ENCODE measurements at places on chromosomes 2 and 18. TPM values are rescaled to one million over a fixed set of nuclear protein-coding genes. Genes with fewer than 3 reads are reported as not detected.

Gene CYB5A
- total RNA-seq, result 113 TPM

Gene CNTNAP5
- not detected for total RNA-seq

Gene PROM2
- 0.26 TPM for total RNA-seq

Gene TFCP2L1
- total RNA-seq, result not detected

Gene CXCR1
- total RNA-seq, result not detected

Gene DUSP2
- 1.0 TPM for total RNA-seq

Gene GCC2
- 23.6 TPM for total RNA-seq

Data from fibroblast of lung (primary cell).